ENCODE measurements at places on chromosomes 6 and 20.

DNA sequence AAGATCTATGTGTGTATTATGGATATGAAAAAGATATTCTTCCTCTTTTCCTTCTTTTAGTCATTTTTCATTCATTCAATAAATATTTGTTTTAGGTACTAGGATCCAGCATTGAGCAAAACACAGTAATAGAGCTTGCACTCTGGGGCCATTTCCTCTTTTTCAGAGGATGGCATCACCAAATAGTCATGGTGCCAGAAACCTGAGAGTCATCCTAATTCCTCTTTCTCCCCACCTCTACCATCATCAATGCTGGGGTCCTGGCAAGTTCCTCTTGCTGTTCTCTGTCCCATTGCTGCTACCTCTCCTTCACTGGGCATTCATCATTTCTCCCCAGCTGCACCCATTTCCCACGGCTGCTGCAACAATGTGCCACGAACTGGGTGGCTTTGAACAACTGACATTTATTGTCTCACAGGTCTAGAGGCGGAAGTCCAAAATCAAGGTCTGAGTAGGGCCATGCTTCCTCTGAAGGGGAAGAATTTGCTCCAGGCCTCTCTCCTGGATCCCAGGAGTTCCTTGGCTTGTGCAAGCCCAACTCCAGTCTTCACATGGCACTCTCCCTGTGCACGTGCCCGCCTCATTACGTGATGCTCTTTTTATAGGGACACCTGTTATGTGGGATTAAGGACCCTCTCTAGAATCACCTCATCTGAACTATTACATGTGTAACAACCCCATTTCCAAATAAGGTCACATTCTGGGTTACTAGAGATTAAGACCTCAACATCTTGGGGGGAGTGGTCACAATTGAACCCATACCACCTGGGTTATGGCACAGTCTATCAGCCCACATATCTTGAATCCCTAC, 9.5 kb upstream of the IGF2R start:
- no peak for DNase-seq

GRCh38 chr20:20881808-20882207, 169.4 kb upstream of the RALGAPA2 start:
- DNase-seq = no peak

DNA sequence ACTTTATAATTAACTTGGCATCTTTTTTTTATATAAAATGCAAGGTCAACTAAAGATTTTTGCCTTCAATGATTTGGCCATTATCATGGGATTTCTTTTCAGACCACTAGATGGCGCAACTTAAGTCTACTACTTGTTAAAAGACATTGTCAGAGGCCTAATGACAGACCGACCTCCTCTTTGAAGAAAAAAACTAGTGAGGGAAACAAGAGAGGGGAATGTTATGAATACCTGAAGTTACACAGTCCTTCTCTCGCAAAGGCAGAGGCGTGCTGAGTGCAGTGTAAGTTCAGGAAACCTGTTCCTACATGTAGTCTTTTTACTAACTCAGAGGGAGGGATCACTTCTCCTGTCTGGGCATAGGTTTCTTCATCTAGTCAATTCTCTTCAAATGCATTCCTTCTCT, 9.3 kb downstream of the TRAPPC3L start:
- no peak for DNase-seq

DNA sequence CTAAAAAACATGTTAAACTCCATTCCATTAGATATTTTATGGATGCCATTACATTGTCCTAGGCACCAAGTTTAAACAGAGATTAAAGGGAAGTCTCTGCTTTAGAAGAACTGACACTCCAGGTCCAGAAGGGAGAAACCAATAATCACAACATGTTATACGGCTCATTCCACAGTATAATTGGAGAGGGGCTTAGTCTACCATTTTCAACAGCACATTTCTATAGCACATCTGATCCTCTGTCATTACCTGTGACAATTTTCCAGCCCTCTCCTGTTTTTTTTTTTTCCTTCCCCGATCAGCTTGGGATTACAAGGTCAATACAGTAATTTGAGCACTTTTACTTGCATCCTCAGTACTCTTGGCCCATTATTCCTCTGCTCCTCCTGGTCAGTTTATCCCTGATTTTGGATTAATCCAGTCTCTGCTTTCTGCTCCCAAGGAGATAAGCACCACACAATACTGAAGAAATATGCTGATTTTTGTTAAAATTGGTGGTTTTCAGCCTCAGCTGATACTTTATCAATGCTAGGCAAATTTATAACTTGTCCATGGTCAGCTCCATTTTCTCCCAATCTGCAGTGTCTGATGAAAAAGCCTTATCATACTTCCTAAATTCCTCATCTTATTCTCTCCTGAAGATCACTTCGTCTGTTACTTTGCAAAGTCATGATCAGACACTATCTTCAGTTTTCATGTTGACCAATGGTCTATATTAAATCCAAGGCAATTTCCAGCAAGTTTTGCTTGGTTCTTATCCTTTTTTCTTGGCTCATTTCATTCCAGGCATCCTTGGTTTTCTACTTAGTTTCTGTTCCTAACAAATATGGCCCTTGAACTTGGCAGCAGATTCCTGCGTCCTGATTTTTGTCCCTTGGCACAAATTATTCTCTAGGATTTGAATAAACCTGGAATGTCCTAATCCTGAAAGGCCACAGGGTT, 30.8 kb upstream of the SYNCRIP start:
- no peak for DNase-seq

DNA sequence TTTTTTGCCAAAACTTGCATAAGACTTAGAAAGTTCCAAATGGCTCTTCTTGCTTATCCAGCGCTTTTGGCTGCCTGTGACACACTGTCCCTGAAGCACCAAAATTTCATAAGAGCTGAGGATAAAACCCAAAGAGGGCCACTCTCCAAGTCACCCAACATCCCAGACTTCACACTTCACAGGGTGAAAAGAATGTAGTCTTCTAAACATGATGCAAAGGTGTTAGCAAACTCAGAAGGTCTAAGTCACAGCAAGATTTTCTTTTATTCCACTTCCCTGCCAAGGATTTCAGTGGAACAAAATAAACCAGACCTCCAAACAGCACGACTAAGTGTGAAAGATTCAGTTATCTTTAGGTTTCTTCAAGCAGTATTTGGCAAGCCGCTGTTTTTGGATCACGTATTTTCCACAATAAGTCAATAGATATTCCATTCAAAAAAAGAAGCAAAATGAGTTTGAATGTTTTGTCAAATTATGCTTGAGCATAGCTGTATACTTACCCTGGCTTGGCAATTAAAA, 44.6 kb upstream of the CD93 start:
- no peak for DNase-seq

DNA sequence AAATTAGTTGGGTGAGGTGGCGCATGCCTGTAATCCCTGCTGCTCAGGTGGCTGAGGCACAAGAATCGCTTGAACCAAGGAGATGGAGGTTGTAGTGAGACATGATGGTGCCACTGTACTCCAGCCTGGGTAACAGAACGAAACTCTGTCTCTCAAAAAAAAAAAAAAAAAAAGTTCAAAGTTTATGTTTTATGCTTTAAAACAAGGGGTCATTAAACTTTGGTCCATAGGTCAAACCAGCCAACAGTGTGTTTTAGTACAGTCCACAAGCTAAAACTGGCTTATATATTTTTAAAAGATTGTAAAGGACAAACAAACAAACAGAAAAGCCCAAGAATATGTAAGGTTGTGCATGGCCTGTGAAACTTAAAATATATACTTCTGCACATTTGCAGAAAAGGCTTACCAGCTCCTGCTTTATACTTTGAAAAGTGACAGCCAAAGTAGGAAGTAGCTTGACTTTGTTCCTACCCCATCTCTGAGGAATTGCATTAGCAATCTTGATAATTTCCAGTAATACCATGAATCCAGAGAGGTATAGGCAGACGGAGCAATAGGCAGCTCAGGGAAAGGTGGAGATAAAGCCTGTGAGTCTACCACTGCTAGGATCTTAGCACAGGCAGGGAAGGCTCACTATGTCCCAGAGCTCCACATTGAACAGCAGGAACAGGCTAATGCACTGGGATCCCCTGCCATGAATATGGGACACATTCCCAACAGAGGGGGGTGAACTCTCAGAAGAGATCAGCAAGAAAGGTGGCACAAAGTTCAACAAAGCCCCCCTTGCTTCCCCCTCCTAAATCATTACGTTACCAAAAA, 30.5 kb downstream of the MCM8 start:
- DNase-seq = no peak

GRCh38 chr6:64895945-64896344, 811.1 kb downstream of the EYS start:
- no peak for DNase-seq

DNA sequence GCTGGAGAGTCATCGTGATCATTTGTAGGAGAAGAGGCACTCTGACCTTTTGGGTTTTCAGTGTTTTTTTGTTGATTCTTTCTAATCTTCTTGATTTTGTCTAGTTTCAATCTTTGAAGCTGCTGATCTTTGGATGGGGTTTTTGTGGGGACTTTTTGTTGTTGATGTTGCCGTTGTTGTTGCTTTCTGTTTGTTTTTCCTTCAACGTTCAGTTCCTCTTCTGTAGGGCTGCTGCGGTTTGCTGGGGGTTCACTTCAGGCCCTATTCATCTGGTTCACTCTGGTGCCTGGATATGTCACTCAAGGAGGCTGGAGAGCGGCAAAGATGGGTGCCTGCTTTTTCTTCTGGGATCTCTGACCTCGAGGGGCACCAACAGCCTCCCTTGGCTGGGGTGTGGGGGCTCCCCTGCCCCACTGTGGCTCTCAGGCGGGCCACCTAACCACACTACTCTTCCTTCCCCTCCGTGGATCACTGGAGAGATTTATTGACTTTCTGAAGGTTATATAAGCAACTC, 21.5 kb upstream of the TMEM244 start:
- no peak for DNase-seq

- no peak for DNase-seq
Measured at GRCh38 chr6:121557146-121557940, 121.9 kb downstream of the GJA1 start.

DNA sequence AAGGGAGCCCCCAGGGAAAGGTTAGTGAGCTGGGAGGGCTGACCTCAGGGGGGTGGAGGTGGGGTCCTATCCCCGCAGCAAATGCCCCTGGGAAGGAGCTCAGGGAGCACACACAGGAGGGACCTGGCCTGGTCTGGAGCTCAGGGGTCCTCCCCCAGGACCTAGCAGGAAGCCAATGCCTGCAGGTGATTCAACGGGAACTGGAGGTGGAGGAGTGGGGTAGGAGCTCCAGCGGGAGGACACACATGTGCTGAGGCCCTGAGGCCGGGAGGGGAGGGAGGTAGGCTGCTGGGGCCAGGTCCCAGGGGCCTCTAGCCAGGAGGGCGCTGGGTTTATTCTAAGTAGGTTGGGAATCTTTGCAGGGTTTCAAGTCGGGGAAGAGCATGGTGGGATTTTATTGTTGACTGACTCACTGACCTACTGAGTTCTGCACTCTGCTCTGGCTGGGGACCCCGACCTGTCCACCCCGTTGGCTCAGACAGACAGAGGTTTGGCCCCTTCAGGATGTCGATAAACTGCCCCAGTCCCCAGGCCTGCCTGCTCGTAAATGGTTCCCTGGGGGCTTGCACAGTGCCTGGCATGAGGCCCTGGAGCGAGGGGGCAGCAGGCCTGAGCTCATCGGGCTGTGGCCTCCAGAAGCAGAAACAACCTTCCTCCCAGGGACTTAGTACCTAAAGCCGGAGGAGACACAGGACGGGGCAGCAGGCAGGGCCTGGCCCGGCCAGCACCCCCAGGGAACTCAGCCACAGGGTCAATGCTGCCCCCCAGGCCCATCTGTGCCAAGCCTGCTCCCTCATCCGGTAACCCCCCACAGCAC, 62.3 kb downstream of the RIPOR3 start:
- no peak for DNase-seq

GRCh38 chr20:36472637-36473090, 68.7 kb upstream of the MYL9 start:
- DNase-seq = no peak

- no peak for DNase-seq
Measured at GRCh38 chr20:15759594-15759993, 813.7 kb downstream of the KIF16B start.

- DNase-seq = no peak
Measured at GRCh38 chr20:59813126-59813947, 120.1 kb downstream of the SYCP2 start.

DNA sequence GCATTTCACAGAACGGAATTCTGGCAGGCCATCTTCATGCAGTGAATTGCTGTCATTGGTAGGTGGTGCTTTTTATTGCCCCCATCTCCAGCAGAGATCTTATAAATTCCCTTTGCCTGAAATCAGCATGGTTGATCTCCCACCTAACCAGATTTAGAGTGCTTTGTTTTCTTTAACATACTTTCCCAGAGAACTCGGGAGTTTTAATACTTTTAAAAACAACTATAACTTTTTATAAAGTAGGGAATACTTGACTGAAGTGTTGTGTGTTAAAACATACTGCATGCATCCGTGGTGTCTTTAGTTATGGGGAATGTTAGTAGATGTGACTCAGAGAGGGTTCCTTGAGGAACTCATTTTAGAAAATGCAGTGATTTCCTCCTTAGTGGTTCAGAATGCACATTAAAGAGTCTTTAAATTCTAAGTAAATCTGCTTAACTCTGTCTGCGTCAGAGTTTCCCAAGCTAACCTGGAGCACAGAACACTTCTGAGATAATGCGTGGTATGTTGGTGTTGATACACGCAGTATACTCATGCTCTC, 54.9 kb downstream of the AKAP12 start:
- DNase-seq = no peak

DNA sequence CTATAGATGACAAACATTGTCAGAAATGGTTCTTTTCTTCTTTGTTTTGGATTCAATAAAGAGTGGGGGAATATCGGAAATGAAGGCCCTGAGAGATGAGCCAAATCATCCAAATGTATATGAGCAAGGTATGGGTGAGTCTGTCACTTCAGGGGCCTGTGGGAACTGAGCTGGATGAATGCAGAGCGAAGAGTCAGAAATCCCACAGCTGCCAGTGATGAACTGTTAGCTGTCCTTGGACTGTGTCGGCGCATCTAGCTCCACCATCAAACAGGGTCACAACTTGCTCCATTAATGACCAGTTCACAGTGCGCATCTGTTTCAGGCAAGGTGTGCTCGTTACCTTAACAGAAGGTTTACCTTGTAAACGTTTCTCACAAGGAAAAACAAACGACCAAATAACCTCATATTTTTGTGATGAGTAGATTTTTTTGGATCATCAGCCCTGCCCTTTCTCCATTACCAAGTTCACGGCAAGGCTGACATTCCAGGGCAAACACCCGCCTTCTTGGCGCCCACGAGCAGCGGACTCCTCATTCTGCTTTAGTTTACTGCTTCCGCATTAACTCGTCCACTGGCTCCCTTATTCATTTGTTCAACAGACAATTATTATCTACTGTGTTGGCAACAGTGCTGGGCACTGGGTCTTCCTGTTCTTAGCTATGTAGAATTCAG, 15.0 kb upstream of the CCN6 start:
- DNase-seq = no peak

DNA sequence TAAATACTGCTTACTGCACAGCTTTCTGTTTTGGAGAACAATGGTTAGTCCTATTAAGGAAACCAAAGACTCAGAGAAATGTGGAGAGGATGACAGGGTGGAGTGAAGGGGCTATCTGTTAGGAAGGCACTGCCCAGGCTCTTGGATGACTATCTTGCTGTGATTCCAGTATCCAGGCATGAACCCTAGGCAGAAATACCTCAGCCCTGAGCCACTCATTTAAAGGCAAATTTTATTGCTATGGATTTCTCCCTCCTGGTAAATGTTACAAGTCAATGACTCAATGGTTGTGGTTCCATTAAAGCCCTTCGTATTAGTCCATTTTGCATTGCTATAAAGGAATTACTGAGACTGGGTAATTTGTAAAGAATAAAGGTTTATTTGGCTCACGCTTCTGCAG, 25.9 kb downstream of the ADGRF4 start:
- no peak for DNase-seq

GRCh38 chr6:136235233-136235564, 14.9 kb downstream of the MTFR2 start:
- no peak for DNase-seq

Data from mesothelial cell of epicardium (in vitro differentiated cells).